NCI-H1436 (cell line): ENCODE measurements at places on chromosomes 3 and 15.

GRCh38 chr15:92600856-92601255 lies 54.7 kb downstream of the FAM174B start:
- DNase-seq: no peak

GRCh38 chr3:15292765-15293522 lies 39.4 kb downstream of the SH3BP5 start:
- no peak for DNase-seq

DNA sequence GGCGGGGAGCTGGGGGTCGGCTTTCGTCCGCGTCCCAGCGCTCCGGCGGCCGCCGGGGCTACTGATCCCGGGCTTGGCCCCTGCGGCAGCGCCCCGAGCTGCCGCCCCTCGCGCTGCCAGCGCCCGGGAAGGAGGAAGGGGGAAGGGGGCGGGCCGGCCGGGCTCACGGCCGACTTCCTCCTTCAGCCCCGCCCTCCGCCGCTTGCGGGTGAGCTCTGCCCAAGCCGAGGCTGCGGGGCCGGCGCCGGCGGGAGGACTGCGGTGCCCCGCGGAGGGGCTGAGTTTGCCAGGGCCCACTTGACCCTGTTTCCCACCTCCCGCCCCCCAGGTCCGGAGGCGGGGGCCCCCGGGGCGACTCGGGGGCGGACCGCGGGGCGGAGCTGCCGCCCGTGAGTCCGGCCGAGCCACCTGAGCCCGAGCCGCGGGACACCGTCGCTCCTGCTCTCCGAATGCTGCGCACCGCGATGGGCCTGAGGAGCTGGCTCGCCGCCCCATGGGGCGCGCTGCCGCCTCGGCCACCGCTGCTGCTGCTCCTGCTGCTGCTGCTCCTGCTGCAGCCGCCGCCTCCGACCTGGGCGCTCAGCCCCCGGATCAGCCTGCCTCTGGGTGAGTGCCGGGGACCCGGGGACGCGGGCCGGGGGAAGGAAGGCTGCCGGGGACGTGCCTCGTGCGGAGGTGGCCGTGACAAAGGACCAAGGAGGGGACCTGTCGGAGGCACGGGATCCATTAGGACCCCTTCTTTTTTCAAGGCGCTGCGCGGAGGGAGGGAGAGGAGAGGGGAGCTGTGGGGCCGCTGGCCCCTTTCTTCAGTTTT lies at the start of gene SEMA4B:
Gene SEMA4B, plus strand, starts transcription at position 201 of the 814 bp plus-strand sequence. Its CDS starts 249 bp downstream, at position 450.
- DNase-seq: peak; percentile 57

DNA sequence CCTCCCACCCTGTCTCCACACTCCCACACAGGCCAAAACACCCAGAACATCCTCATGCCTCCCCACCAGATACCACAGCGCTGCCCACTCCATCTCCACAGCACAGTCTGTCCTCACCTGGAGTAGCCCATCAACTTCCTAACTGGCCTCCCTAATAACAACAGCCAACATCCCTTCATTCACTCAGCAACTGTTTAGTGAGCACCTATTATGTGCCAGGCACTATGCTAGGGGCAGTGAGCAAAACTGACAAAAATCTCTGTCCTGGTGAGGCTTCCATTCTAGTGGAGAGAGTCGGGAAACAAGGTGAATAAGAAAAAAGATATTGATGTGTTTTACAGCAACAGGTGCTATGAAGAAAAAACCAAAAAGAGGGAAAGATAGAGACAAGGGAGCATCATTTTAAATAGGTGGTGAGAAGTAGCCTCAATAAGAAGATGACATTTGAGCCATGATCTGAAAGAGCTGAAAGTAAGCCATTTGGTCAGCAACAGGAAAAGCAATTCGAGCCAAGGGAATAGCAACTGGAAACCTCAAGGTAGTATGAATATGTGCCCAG lies 523.9 kb downstream of the SHQ1 start:
- DNase-seq: no peak

DNA sequence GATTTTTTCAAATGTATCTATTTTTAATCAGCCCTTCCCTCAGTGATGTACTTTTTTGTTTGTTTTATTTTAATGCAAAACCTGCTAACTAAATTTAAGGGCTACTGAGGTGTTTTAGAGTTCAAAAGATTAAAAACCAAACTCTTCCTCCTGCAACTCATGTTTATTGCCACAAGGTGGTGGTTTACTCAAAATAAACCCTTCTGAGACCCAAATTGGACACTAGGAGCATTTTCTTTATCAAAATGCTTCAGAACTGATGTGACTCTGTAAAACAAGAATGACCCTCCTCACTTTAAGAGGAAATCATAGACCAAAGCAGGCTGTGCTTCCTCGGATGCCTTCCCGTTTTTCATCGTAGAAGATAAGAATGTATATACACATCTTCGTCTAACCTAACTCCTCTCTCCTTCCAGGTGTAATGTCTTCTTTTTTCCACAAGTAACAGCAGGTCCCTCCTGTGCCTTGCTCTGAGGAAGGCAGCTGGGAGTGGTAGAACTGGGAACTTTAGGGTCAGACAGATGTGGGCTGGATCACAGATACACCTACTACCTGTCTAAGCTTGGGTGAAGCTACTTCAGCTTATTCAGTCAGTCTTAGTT lies 2.9 kb upstream of the NME9 start:
- no peak for DNase-seq

DNA sequence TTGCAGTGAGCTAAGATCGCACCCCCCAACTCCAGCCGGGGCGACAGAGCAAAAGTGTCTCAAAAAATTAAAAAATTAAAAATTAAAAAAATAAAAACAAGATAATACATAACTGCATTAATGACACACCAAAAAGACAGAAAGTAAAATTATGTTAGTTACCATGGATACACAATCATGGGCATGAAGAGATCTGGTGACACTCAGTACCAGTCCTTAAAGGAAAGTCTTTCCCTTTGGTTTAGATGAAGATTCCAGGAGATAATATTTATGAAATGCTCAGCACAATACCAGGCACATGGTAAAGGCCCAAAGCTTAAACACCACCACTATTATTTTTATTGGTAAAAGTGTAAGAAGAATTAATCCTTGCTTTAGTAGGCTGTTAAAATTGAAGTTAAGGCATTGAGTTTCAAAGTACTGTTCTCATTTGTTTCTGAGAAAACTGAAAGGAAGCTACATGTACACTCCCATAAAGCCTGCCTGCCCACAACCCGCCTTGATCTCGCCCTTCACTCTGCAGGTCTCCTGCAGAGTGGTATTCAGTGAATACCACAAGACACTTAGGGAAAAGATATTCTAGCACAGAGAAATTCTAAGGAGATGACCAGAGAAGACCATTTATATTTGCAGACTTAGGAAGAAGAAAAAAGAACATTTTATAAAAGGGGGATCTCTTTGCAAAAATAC lies 52.3 kb downstream of the SUCLG2 start:
- DNase-seq: no peak

DNA sequence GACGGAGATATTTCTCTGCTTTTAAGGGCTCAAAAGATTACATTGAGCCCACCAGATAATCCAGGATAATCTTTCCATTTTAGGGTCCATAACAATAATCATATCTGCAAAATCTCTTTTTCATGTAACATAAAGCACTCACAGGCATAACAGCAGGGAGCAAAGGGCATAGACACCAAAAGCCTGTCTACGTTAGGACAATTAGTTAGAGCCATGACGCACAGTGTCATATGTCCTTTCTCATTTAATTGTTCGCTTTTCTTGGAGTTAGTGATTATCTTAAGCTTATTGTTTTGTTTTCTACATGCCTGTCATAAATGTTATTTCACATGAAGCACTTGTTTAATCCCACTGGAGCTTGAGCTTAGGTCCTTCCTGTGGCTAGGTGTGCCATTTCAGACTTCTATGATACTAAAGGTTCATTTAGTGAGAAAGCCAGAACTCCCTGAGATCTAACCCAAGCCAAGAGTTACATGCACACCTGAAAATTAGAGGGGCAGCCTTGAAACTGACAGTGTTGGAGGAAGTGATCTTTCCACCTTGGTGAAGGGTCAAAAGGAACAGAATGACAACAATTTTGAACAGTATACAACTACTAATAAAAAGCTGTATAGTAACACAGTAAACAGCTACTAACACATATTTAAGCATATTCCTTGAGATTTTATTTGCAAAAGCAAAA lies 11.7 kb upstream of the HHATL start:
- no peak for DNase-seq

DNA sequence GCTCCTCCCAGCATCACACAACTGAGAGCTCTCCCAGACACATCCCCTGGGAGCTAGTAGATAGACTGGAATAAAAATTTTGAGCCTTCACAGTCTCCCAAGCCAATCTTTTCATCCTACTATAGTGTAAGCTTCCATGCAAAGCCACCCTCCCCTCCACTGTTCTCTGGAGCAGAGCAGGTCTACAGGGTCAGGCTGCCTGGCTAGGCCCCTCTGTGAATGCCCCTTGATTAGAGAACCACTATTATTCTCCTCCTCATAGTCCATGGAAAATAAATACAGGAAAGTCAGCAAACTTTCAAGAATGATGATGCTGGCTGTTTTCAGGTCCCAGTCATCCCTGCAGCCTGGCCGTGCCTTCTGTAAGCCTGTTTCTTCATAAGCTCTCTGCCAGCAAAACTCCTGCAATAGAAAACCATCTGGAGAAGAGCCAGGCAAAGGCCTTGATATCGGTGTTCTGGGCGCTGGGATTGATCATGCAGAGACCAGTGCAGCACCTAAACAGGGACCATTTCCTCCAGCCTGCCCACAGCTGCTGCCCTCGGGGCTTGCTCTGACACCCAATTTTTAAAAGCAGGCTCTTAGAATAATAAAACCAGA lies 51.7 kb downstream of the CRYGS start:
- DNase-seq: no peak

DNA sequence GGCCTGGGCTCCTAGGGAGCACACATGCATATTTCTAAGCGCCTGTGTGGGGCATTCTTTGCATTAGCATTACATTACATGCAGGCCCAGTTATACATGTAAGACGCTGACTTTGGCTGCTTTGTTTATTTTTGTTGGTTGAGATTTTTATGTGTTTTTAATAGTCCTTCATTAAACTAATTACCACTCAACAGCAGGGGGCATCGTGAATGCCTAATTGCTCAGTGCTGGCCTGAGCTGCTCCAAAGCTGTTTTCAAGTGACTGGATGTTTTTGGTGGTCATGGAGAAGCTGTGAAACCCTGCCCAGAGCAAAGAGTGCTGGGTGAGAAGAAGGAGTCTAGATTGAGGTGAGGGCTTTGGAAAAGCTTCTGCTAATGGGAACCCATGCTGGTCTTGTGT lies 41.5 kb downstream of the GPD1L start:
- no peak for DNase-seq

DNA sequence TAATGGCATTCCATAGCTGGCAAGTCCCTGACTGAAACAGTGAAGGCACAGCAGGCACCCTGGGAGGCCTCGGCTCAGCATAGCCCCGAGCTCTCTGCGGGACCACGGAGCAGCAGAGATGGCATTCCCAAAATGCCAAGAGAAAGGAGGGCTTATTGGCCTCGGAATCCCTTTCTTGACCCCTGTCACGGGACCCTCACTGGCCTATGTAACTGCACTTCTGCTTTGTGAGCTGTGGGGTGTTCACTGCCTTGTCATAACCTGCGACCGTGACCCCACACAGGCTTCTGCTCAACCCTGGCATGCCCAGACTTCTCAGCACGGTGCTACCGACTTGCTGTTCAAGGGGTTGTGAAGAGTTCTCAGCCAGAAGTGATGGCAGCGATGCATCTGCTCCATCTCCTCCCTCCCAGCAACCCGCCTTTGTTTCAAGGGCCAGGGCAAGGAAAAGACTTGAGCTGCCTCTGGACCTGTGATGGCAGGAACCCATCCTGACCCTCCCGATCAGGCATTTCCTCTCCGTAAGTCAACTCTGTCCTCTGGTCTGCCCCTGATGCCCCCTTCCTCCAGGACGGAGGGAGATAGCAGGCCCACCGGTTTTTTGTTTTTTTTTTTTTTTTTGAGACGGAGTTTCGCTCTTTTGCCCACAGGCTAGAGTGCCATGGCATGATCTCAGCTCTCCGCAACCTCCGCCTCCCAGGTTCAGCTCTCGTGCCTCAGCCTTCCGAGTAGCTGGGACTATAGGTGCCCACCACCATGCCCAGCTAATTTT lies 30.5 kb downstream of the EHD4 start:
- DNase-seq: no peak

DNA sequence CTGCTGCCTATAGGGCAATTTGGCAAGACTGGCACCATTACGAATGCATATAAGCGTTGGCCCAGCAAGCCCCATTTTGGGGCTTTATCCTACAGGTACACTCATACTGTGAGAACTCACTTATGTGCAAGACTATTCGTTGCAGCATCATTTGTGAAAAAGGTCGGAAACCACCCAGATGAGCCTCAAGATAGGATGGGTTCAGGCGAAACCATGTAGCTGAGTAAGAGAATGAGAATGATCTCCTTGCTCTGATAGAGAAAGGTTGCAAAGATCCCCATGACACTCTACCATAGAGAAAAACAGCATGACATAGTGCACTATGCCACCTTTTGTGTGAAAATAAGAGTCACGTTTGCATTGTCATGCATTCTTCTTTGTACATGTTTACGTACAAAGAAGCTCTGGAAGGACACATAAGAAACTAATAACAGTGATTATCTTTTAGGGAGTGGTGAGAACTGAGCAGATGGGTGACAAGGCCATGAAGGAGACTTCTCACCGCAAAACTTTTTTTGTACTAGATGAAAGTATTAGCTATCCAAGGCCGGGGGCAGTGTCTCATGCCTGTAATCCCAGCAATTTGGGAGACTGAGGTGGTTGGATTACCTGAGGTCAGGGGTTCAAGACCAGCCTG lies 50.0 kb downstream of the RHCG start:
- no peak for DNase-seq

GRCh38 chr3:31882895-31883294 lies 98.2 kb downstream of the OSBPL10 start:
- DNase-seq: no peak

DNA sequence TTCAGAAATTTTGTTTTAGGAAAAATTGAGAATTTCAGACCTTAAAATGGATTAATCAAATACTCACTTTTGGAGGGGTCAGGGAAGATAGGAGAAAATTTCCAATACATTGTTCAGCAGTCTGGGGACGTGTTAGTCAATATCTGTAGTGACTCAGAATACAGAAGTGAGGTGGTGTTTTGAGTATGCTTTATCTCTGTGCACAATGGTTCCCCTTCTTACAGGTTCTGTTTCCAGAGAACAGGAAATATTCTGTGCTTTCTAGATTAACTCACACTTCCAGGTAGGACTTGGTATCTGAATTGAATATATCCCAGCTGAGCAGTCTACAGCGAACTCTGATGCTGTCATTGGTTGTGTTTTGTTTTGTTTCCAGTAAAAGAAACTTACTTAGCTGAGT lies 30.7 kb upstream of the CCDC54 start:
- no peak for DNase-seq

DNA sequence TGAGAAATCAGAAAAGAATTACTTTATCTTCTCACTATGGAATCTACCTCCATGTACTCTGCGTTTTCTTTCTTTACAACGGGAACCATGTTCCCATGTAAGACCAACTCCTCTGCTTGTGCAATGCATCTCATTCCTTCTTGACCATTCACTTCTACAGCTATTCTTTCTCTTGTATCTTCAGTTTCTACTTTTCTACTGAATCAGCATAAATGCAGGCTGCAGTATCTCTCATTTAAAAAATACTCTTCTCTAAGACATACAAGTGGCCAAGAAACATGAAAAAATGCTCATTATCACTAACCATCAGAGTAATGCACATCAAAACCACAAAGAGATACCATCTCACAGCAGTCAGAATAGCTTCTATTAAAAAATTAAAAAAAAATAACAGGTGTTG lies 74.1 kb upstream of the NANOGP8 start:
- no peak for DNase-seq

- no peak for DNase-seq
Measured at GRCh38 chr3:140470962-140471361, 206.9 kb upstream of the TRIM42 start.
